ENCODE measurements at places on chromosomes 2 and 18.

DNA sequence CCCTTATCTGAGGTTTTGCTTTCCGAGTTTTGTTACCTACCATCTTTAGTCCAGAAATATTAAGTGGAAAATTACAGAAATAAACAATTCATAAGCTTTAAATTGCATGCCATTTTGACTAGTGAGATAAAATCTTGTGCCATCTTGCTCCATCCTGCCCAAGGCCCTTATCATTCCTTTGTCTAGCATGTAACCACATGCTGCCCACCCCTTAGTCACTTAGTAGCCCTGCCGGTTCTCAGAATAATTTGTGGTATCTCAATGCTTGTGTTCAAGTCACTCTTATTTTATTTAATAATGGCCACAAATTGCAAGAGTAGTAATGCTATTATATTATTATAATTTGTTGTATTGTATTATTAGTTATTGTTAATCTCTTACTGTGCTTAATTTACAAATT, 36.8 kb upstream of the VPS54 start:
- no peak for DNase-seq

GRCh38 chr2:142020368-142020767, 110.4 kb downstream of the LRP1B start:
- no peak for DNase-seq

GRCh38 chr2:19542796-19543662, 184.6 kb upstream of the OSR1 start:
- DNase-seq, result no peak

GRCh38 chr2:31197669-31198068, 19.6 kb downstream of the CAPN14 start:
- DNase-seq, result no peak

DNA sequence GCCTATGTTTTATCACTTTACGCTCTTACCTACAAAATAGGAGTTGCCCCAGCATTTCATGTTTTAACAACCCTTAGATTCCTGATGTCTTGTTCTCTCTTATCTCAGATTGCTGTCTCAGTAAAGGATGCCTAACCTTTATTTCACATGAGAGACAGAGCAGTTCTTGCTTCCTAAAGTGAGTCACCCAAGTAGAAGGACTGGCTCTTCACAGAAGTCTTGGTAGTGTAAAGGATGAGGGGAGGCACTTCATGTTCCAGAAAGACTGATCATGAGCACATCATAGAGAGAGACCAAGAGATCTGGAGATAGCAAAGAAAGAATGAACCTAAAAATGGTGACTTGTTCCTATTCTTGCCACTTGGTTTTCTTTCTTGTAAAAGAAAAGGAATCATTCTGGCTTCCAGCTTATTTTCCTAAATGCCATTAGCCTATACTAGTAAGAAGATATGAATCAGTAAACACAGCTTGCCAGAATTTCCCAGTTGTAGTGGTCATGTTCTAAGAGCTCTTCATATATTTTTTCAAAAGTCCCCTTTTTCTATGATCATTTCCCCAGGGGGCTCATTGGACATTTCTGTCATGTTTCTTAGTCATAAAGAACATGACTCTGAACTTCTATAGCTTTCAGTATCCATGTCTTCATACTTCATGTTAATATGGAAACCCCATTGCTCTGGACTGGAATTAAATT, 54.9 kb downstream of the MAPRE2 start:
- DNase-seq, result no peak

- DNase-seq, result no peak
Measured at GRCh38 chr18:51072586-51073313, 42.7 kb downstream of the SMAD4 start.

- no peak for DNase-seq
Measured at GRCh38 chr2:222595581-222595980, 60.3 kb downstream of the FARSB start.

DNA sequence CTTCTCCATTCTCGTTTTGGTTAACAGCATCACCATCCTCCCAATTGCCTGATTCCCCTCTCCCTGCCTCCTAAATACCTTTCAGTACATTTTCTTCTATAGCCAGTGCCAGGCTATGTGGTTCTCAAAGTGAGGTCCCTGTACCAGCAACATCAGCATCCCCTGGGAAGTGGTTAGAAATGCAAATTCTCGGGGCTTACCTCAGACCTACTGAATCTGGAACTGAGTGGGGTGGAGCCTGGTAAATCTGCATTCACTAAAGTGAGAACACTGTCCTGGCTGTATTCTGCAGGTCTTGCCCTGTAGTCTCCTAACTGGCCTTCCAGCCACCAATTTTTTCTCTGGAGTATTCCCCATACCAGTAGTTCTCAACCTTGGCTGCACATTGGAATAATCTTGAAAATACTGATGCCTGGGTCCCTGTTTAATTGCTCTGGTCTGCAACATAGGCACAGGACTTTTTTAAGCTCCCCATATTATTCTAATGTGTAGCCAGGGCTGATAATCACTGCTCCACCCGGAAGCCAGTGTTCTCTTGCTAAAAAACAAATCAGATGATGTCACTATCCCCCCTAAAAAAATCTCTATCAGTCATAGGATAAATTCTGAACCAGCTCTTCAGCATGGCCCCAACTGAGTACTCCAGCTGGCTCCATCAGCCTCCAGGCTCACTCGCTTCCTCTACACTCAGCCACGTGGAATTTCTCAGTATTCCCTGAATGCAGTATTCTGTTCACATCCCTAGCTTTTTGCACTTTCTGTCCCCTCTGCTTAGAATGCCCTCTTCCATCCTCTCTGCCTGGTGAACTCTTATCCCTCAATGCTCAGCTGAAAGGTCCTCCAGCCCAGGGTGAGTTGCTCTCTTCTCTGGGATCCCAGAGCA, 98.4 kb downstream of the CDK15 start:
- DNase-seq, result no peak

DNA sequence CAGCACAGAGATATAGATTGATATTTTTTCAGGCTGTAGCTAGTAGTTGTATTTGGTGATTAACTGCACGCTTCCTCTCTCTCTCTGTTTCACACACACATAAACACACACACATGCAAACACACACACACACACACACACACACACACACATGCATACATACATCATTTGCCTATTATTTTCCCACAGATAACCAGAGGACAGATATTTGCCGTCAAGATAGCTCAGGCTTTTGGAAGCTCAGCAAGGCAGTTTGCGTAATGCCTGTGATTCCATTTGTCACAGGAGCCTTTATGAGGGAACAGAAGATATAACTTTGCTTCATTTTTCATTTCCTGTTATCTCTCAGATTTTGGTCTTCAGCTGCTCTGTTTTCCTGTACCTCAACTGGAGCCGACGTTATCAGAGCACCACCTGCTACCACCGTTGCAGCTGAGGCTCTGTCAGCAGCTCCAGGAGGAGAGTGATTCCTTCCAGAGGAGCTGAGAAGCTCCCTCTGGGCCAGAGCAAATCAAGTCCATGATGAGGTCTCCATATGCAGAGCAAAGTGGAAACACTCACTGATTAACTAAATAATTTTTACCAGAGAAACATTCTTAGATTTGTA, 341.9 kb upstream of the PIK3C3 start:
- DNase-seq, result no peak

DNA sequence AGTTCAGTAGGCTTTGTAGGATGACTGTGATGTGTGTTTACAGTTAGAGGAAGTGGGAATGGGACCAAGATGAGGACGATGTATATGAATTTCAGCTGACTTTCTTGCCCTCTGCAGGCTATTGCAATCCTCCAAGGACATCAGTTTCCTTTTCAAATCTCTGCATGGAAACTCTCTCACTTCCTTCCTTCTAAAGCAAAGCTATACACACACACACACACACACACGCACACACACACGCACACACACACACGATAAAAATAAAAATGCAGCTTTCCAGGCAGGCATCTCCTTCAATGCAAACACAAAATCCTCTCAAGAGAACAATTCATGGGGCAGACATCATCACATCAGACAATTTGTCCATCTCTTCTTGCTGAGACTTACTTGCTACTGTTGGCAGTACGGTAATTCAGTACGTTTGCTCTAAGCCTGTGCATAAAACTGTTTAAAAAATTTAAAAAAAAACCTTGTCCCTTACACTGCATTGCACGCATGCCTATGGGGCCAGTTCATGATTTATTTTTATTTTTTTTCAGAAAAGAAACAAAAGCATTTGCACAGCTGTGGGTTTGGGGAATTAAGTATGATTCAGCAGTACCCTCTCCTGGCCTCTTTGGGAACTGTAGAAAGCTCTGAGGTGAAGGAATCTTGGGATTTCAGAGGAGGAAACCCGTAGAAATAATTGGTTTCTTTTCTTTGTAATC, 27.1 kb upstream of the ICOS start:
- DNase-seq, result peak; percentile 54

GRCh38 chr2:233244818-233245217, 6.7 kb upstream of the ATG16L1 start:
- no peak for DNase-seq

DNA sequence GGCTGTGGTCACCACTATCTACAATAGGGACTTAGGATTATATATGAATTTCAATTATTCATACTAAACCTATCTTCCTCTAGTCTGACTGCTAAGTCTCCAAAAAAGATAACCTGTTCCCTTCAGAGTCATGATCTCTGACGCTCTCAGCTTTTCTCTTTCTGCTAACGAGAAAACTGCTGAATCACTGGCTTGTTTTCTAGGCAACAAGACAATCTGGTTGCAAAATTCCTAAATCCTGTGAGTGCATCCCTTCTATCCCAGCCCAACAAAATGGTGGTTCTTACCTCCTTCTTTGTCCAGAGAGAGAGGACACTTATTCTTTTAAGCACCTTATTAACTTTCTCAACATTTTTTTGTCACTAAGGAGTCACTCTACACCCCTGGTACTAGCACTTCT, 312.3 kb upstream of the PKDCC start:
- DNase-seq, result no peak

DNA sequence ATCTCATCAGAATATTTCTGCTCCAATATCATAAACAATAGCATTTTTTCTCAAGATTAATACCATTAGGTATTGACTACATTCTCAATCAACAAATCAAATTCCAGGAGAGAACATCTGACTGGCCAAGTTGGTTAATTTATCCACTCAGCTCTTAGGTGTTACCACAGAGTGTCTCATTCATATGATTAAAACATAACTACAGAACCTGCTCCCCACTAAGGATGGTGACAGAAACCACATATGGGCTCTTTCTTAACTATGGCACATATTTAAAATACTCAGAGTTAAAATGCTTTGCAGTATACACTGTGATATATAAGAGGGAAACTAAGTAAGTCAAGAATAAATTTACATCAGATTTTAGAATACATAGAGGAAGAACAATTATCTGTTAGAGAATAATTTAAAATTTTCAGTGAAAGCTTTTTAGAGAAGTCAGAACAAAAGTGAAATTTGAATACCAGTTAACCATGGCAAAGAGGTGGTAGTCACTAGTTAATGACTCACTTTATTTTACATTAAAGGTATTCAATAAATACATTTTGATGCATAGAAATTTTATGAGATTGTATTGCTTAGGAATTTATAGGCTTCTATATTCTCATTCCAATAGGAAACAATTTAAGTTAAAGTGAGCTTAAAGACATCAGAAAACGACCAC, 1120.8 kb upstream of the TMEFF2 start:
- no peak for DNase-seq

DNA sequence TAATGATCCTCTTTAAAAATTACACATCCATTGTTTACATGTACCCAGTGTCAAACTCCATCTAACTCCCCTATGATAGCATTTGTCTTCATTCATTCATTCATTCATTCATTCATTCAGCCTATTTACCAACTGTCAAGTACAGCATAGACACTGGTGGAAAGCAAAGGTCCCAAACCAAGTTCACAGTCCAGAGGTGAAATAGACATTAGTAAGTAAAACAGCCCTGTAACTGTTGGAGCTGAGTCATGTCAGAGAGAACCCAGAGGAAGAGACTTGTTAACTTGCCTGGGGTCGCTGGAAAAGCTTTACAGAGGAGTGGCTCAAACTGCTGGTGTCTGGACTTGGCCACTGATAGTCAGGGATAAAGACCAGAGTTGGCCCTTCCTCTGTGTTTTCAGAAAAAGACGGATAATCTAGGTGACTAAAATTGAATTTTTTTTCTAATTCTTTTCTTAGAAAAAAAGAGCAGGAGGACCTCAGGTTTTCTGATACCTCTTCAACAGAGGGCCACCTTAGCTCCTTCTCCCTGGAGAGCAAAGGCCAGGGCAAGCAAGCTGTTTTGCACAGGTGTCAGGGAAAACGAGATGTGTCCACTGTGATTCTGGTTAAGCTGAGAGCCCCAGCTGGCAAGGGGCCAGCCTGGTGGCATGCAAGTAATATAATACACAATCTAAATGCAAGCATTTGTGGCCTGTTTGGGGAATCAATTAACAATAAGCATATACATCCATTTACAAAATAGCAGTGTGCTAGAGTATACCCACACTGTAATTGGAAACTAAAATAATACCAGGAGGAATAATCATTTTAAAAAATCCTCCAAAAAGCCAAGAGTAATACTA, 96.7 kb upstream of the SLC14A2 start:
- DNase-seq, result no peak

DNA sequence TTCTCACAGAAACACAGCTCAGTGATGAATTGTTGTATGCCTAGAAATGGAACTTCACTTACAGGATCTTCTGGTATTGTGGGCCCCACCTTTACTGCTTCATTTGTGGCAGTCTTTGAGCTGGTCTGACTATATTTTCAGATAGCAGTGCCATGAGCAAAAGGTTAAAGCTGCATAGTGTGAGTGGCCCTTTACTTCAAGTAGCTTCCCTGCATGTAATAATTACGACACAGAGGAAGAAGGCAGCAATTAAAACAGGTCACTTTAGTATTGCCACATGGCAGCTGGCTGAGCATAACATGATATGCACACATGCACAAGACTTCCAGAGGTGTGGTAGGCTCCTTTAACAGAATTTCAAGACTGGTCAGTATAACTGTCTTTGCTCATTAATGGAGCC, 426.3 kb upstream of the ZEB2 start:
- no peak for DNase-seq

DNA sequence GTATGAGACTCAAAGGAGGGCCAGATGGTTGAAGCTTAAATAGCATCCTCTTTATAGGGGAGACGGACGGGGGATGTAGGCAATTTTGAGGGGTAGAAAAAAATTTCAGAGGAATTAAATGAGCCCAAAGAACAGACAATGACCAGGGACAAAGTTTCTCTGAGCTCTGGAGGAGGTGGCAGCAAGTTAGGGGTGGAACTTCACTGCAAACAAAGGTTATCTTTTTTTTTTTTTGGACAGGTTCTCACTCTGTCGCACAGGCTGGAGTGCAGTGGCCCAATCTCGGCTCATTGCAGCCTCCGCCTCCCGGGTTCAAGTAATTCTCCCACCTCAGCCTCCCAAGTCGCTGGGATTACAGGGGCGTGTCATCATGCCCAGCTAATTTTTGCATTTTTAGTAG, 195.6 kb downstream of the PDE11A start:
- DNase-seq, result no peak

DNA sequence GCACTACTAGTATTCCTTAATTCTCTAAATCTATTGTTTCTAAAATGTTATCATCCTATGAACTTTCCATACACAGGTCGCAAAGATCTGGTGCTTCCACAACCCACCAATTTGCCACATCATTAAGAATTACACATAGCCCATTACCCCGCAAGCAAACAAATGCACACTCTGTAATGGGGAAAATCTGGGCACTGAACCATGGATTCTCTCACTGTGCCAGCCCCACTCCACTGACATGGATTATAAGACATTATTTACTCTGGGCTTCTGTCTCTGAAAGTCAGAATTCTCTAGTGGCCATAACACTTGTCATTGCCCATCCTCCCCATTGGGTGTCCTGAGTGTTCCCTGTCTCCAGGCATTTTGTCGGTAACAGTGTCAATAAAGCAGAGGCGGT, 537.1 kb downstream of the EPHA4 start:
- no peak for DNase-seq
